ENCODE measurements at places on chromosomes 2 and 18.

GRCh38 chr2:109582928-109583895, 30.6 kb downstream of the SEPTIN10 start:
- DNase-seq: no peak

DNA sequence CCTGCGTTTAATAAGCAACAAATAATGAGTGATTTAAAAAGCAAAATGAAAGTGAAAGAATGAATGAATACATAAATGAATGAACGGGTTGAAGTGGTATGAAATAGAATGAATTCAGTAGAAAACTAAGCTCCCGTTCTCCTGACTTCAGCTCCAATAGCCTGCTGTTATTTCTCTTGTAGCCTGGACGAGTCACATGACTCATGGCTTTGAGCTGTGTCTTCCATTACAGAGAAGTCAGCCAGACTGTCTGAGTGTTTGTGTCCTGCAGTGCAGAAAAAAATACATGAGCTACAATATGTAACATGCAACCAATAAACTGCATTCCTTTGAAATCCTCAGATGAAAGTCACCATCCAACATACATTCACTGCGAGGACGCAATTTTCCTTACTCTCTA, 21.2 kb downstream of the SCG2 start:
- no peak for DNase-seq

- no peak for DNase-seq
Observed at GRCh38 chr2:80429251-80429650, 124.7 kb upstream of the LRRTM1 start.

GRCh38 chr2:198545411-198545810, 741.0 kb downstream of the PLCL1 start:
- DNase-seq: no peak

DNA sequence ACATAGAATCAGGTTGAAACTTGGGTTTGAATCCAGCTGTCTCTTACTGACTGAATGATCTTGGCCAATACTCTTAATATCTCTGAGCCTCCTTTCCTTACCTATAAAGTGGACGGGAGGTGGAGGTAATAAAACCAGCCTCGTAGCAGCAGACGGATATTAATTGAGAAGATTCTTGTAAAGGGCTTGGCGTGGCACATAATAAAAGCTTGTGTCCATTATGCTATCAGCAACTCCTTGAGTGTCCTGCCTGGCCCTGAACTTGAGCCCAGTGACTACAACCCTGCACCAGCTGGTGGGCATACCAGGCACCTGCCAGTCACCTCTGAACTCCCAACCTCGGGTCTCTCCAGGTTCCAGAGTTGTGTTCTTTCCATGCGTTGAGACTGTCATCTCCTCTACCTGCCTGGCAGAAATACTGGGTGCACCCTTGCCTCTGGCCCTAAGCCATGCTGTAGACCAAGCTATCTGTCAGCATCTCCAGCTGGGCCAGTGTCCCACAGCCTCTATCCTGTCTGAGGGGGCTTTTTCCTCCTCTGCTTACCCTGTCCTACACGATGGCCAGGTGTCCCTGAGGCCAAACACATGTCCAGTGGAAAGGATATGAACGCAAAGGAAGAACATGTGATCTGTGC, 9.7 kb downstream of the CAPN13 start:
- no peak for DNase-seq

GRCh38 chr18:36031903-36032302, 35.5 kb downstream of the RPRD1A start:
- no peak for DNase-seq

- no peak for DNase-seq
Observed at GRCh38 chr18:58298251-58299134, 254.5 kb downstream of the NEDD4L start.

DNA sequence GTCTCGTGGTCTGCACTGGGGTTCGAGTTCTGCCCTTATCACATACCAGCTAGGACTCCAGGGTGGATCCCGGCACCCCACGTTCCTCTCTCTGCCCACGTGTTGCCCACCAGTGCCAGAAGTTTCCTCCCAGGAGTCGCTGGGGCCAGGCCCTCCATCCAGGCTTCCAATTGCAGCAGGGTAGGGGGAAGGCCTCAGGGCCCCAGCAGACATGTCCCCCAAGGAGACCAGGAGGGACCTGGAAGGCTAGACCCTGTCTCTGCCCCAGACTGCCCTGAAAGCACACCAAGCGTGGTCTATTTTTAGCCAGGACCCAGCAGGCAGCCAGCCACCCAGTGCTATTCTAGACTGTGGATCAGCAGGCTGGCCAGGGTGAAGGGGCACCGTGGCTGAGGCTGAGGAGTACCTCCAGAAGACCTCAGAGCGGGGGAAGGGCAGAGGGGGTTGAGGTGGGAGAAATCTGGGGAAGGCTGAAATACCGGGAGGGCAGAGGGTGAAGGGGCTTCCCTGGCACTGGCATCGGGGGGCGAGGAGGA, 18.8 kb upstream of the TNS1 start:
- DNase-seq: no peak

DNA sequence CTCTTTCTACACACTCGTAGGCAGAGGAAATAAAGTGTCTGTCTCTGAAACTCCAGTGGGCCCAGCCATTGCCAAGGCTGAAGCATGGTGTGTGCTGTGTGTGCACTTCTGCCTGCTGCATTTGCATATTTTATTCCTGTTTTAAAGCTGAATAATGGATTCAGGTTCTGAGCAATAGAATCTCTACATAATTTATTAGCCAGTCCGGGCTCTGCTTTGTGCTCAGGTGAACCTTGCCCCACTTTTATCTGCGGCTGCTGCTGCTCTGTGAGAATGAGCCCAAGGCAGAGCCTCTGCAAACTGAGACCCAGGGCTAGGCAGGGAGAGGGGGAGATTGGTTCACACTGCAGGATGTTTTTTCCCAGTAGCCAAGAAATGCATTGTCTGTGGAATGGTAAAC, 64.6 kb upstream of the SH3BP4 start:
- no peak for DNase-seq

- DNase-seq: no peak
Observed at GRCh38 chr18:79607361-79607952, 72.1 kb upstream of the CTDP1 start.

DNA sequence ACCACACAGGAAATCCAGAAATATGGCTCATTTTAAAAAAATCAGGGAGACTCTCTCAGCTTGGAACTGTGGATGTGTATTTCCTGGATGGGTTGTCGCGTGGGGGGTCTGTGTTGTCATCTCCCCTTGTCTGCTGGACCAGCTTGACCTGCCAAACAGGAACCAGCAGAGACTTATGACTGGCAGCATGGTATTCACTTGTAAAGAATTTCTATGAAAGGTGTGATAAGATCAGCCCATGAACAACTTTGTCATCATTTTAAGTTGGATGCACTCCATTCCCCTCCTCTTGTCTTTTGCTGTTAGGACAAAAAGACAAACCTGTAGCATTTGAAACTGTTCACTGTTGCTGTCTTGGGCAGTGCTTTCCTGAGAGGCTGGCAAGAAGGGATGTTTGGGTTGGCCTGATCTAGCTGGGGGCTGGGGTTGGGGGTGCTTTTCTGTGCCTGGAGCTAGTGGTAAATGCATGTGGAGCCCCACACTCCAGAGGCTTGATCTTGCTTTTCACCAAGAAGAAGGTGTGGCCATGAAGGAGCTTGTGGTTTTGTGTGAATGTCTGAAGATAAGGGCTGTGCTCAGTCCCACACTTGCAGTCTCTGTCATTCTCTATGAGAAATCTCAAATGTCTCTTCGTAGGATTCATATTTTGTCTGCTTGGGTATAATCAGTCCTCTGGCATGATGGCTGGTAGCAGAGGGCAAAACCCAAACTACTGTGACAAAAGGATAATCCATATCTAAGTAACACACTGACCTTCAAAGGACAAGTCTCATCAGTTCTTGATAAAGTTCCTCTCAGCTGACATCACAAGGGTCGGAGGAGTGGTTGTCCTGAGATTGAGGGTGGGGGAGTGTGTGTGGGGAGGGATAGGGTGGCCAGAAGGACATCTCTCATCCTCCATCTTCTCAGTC, 39.0 kb downstream of the RALB start:
- no peak for DNase-seq

- DNase-seq: no peak
Observed at GRCh38 chr18:56574861-56575260, 63.5 kb downstream of the TXNL1 start.

GRCh38 chr2:239669899-239670460, 269.2 kb upstream of the HDAC4 start:
- no peak for DNase-seq

GRCh38 chr2:147181351-147182029, 663.3 kb upstream of the ACVR2A start:
- no peak for DNase-seq

DNA sequence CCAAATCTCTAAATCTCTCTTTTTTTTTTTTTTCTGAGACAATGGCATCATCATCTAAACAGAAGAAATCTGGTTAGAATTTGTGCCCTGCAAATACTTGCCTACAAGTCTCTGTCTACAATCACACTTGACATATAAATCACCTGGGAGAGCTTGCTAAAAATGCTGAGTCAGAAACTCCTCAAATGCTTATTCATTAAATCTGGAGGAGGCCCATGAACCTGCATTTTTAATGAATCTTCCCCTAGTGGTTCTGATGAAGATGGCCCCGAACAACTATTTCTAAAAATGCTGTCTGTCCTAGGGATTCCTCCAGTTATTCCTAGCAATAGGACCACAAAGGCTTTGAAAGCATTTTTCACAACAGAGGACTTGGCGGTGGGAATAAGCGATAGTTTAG, 1.6 kb upstream of the CSRNP3 start:
- DNase-seq: no peak

GRCh38 chr18:11272516-11272915, 123.1 kb upstream of the PIEZO2 start:
- DNase-seq: no peak

DNA sequence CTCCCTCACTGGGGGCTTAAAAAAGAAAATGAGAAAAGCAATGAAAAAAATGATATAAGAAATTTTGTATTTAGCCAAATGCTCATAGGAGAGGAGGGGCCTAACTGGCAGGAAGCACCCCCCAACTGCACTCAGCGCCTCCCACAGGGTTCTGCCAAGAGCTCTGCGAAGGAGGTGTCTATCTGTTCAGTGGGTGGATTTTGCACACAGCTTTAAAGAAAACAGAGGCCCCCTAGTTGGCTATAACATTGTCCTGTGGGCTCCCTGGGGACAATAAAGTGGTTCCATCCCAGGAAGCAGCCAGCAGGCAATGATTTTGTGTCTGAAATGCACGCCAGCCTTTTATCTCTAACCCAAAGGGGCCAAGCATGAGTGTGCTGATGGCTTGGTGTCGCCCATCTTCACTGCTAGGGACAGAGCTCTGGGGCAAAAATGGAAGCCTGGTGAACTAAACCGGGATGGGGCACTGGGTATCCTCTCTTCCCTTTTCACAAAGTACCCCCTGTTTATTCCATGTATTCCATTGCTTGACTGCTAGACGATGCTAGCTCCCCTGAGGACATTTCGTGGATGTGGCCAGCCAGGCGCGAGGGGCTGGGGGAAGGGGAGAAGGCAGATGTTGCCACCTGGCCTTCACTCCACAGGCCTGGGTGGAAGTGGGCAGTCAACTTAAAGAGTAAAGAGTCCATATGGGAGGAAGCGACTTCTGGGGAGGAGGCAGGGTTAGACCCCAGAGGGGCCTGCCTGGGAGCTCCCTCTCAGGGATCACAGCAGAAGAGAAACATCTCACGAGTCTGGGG, 205.7 kb downstream of the CYP26B1 start:
- DNase-seq: no peak

DNA sequence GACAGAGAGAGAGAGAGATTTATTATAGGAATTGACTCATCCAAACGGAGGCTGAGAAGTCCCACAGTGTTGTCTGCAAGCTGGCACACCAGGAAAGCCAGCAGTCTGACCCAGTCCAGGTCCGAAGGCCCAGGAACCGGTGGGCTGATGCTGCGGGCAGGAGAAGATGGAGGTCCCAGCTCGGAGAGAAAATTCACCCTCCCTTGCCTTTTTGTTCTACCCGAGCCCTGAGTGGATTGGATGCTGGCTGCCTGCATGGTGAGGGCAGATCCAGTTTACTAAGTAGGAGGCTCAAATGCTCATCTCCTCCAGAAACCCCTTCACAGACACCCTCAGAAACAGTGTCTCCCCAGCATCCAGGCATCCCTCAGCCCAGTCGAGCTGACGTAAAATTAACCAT, 22.2 kb upstream of the STK25 start:
- DNase-seq: no peak

DNA sequence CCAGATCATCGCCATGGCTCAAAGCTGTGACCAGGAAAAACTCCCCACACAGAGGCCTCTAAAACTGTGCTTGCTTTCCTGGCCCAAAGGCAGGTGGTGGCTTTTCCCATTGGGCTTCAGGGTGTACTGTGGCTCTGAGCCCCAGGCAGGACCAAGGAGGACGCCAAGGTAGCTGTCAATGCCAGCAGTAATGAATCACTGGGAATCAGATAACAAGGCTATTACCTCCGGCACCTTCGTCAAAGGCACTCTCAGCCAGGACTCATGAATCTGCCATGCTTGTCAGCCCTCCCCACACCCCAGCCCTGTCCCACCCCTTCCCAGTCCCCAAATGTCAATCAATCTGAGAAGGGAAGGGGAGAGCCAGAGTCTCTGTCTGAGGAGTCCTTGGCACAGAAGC, 27.9 kb upstream of the EN1 start:
- DNase-seq: no peak

DNA sequence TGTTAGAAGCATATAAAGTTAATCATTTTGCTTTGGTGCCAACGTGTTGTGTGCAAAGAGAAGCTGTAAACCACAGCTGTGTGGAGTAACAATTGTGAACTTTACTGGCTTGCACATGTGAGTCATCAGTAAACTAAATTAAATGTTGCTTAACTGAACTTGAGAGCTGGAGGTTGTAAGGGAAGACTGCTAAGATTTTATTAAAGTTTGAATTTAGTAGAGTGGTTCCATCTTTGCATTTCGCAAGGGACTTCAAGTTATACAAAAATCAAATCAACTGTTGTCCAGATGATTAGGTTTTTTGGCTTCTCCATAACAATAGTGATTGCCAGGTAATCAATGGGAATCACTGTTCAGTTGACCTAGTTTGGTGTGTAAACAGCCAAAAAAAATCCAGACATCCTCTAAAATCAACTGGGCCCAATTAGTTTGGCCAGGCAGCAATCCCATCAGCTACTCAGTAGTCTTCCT, 247.4 kb downstream of the MYO3B start:
- DNase-seq: no peak
